ENCODE measurements at places on chromosomes 1 and 21.

DNA sequence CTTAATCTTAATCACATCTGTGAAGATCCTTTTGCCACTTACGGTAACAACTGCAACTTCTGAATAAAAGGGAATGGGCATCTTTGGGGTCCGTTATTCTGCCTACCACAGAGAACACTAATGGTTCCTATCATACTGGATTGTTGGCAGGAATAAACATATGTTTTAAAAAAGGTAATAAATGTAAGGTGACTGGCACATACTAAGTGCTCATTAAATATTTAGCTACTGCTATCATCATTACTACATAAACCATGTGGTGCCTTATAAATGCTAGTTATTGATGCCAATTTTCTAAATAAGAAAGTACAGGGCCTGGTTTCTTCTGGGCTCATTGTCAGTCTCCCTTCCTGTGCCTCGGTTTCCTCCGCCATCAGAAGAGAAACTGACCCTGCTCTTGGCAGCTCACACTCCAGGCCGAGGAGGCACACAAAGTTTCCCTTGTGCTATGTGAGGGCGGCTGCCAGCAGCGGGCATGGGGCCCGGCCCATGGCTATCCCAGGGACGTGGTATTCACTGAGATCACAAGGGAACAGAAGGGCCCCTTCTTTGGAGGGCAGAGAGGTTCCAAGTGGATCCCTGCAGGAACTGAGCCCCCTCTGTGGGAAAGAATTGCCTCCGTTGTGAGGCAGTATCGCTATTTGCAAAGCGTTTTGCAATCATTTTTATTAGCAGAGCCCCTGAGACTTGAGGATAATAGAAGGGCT lies 26.2 kb downstream of the NAV1 start:
- no peak for DNase-seq

DNA sequence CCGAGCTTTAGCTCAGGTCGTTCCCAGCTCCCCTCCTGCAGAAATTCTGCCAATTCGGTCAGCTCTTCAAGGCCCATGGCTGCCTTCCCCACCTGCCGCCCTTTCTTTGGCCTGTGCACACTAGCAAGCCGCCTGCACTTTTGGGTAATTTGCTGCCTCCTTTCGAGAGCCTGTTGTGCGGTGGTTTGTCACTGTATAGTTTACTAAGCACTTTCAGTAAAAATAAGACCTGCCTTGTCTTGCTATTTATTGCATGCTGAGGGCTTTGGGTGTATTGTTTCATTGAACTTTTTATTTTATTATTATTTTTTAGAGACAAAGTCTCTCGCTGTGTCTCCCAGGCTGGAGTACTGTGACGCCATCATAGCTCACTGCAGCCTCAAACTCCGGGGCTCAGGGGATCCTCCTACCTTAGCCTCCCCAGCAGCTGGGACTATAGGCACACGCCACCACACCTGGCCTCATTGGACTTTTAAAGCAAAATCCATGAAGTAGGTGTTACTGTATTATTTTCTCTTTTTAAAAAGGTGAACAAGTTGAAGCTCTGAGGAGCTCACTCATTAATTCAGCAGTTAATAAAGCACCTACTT lies 1.1 kb upstream of the FABP3 start:
- DNase-seq, result no peak

DNA sequence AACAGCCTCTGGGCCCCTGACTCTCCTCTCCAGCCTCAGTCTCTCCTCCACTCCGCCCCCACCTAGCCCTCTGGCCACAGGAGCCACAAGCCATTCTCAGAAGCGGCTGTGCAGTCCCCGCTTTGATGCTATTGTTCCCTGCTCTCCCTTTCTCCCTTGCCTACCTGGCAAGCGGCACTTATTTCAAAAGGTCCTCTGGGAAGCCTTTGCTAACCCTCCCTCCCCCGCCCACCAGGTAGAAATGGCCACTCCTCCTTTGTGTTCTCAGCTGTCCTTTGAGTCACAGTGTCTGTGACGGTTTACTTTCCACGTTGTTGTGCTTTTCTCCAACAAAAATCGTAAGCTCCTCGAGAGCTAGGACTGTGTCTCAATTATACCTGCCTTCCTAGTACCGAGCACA lies 338.4 kb upstream of the PROX1 start:
- DNase-seq, result no peak

- DNase-seq, result no peak
Observed at GRCh38 chr1:177505905-177506590, 335.3 kb downstream of the BRINP2 start.

DNA sequence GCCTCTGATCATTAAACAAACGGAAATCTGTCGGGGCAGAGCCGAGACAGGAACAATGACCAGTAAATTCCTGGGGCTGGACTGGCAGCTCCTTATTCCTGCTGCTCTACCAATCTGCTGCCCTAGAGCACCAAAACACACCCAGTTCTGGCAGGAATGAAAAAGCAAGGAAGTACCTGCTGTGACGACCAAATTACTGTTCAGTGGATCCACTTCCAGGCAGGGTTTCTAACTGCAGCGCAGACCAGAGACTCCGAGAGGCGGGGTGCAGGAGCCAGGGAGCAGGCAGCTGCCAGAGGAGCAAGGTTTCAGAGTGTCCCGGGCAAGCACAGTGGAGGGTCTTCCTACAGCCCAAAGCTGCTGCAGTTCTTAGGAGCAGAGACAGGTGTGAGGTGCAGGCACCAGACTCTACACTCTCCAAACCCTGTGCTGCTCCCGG lies 32.4 kb downstream of the KANK4 start:
- DNase-seq, result no peak

DNA sequence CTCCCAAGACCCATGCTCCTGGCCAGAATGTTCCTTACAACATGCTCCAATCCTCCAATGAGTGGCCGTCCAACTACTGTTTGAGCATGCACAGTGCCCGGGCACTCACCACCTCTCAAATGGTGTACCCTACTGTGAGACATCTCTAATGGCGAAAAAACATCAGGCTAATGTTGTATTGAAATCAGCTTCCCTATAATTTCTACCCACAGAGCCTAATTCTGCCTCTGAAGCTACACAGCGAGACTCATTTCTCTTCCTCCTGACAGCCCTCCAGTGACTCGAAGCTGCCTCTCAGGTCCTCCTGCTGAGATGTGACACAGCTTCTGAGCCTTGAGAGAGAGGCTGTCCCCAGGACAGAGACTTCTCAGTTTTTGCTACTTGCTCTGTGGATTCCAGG lies 130.7 kb downstream of the FAM78B start:
- DNase-seq, result no peak

DNA sequence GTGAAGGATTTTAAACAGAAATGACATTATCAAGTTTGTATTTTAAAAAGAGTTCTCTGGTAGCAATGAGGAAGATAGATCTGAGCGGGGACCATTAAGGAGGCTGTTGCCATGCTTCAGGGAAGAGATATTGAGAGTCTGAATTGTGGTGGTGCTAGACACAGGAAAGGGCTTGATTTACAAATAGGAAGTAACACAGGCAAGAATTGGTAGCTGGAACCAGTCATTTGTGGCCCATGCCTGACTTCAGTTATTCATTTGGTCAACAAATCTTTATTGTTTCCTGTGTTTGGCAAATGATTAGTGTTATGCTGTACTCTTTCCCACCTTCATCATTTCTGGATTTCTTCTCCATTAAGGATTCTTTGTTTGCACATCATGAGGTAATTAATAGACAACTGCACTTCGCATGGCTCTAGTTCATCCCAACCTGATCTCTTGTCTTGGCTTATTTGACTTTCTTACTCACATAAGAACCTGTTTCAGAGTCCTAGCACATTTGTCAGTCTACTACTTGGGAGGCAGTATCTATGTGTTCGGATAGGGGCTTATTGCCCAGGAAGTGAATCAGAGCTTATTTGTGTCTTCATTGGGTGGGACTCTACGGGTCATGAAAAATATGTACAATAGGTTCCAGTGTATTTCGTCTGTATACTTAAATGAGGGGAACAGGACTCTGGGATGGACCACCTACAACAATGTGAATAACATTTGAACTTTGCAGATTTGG lies 32.3 kb downstream of the EEIG2 start:
- no peak for DNase-seq

DNA sequence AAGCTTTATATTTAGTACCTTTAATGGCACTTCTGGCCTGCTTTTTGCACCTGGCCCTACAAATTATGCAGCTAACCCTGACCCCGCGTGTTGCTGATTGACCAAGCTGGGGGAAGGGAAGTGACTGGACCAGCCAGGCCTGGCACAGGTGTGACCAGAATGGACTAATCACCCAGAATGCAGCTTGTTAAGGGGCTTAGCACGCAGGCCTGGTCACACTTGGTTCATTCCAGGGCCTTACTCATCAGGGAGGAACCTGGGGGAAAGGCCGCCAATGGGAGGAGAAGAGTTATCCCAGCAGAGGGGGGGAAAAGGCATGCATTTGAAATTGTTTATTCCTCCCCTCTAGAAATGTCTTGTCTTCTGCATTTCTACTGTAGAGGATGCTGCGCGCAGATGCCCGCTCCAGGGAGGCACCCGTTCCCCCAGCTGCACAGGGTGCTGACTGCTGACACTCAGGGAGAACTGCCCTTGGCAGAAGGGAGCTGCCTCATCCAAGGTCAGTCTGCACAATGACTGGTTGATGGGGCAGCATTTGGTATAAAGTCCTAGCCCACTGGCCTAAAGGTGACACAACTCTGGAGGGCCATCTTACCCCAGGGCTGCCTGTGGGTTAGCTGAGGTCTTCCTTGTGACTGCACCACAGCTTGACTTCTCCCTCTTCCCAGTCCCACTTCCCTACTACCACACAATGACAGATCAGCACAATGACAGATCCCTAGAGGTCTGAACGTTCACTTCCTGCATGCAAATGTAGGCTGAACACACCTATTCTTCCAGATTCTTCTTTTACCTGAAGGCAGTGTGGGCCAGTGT lies 29.0 kb downstream of the DHCR24 start:
- DNase-seq, result no peak

- DNase-seq, result no peak
Observed at GRCh38 chr1:96772972-96773371, 51.4 kb downstream of the PTBP2 start.

- DNase-seq, result no peak
Observed at GRCh38 chr1:153519242-153519641, 16.5 kb downstream of the S100A6 start.

GRCh38 chr21:41365377-41366107 lies 3.7 kb downstream of the MX2 start:
- no peak for DNase-seq

GRCh38 chr1:20499105-20499504 lies 8.8 kb downstream of the MUL1 start:
- DNase-seq, result no peak

DNA sequence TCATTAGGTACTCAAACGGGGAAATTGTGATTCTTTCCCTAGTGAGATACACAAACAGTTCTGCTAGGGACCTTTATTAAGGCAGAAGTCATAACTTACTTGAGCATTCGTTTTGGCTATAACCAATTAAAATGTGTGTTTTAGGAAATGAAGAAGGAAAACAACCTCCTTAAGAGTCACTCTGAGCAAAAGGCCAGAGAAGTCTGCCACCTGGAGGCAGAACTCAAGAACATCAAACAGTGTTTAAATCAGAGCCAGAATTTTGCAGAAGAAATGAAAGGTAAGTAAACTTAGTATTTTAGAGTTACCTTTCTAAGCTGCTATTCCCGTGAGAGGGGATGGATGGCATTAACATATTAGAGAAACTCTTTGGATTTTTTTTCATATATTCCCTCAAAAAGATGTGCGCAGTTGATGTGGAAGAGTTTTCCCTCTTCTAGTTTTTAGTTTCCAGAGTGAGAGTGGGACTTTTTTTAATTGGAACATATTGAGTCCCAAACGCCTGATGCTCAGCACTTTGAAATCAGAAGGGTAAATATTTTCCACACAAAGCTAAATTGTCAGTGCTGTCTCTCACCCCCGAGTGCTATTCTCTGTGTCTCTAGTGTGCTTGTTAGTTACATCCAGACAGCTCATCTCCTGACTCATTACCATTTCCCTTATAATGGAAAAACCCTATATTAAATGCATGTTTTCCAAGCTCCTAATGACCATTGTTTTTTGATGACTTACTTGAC lies 34.9 kb downstream of the CENPF start:
- no peak for DNase-seq

- no peak for DNase-seq
Observed at GRCh38 chr1:33410091-33410701, 20.7 kb downstream of the PHC2 start.

GRCh38 chr1:65606426-65606825 lies 186.0 kb downstream of the LEPR start:
- DNase-seq, result no peak

DNA sequence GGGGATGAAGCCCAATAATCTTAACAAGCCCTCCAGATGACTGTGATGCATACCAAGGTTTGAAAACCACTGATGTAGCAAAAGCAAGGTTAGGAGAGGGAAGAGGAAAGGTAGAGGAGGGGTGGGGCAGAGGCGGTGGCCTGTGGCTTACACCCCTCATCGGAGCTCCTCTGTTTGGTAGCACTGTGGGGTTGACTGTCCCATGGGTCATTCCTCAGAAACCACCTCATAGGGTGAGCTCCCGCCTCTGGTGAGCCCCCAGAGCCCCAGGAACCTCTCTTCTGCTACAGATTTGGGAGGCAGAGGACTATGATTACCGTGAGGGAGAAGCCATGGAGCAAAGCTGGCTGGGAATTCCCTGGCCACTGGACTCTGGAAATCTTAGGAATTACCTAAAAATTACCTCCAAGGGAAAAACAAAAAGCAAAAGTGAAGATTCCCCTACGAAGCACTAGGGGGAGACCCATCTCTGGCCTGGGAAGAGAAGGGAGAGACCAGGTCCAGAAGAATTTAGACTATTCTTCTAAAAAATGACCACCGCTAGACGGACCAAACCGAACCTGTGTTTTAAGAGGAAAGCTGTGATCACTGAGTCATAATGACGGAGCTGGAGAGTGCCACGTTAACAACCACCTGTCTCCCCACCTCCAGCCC lies 1.5 kb upstream of the RASSF5 start:
- DNase-seq, result no peak

- no peak for DNase-seq
Observed at GRCh38 chr21:32329776-32330175, 31.1 kb downstream of the MRAP start.

- no peak for DNase-seq
Observed at GRCh38 chr1:33337441-33337840, 16.5 kb upstream of the A3GALT2 start.
